ENCODE measurements at places on chromosomes 6 and 20. TPM values are rescaled to one million over a fixed set of nuclear protein-coding genes. Genes with fewer than 3 reads are reported as not detected.

The LY6G6D gene
- not detected for total RNA-seq

The TFAP2A gene
- 83.9 TPM for total RNA-seq

The METTL24 gene
- total RNA-seq = not detected

- H3K4me3 ChIP-seq = no peak overlapping the region
- DNase-seq = no peak
- H3K4me1 ChIP-seq = no peaks in the 10 kb centered on the region
- no peaks in the 10 kb centered on the region for H3K27me3 ChIP-seq
- H3K36me3 ChIP-seq = no peaks in the 10 kb centered on the region
These were observed 5.8 kb downstream of the BTN3A3 start for GRCh38 chr6:26445934-26446667.
